Left ventricle myocardium superior (tissue), 1 donor: ENCODE measurements at places on chromosomes 12 and 14. TPM values are rescaled to one million over a fixed set of nuclear protein-coding genes. Genes with fewer than 3 reads are reported as not detected.

DNA sequence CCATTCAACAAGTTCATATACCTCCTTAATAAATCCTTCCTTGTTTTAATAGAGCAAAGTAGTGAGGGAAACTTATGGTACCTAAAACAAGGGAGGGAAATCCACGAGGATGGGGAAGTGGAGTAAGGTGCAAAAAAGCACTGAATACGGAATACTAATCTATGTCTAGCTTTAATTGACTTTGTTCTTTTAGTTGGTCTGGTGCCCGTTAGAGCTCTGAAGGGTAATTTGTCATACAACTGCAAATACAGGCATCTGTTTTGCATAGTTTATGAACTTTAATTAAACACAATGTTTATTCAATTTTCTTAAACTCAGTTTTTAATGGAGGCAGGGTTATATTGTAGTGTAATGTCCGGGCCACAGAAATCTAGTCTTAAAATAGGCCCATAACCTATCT is 67.0 kb downstream of the E2F7 start:
- no peak for DNase-seq

GRCh38 chr12:93043192-93043876 is 114.2 kb upstream of the EEA1 start:
- no peak for DNase-seq

DNA sequence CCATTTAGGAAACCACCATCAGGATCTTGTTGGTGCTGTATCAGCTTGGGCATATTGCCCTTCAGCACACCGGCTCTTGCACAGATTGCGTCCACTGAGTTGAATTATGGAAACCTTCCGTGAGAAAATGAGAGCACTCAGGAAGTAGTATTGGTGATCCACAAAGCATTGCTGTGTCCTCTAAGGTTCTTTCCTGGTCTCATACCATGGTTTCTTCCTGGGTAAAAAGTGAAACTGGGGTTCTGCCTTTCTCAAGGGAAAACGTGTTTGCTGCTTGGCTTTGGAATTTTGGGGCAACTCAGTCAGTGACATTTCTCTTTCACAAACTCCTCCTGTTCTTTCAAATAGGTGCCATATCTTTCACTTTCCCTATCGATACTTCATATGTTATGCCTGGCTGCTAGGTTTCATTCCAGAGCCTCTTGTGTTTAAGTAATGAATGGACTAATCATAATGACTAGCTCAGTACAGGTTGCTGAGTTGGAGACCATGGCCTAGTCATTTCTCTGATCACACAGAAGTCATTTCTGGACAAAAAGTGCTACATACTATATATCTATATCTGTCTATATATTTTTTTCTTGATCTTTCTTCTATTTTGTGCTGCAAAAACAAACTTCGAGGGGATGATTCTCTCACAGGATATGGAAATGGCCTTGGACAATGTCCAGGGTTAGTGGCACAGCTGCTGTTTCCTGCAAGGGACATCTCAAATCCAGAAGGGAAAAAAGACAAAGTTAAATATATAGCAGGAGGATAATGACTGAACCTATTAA is 423.4 kb downstream of the ZFP36L1 start:
- DNase-seq: no peak

DNA sequence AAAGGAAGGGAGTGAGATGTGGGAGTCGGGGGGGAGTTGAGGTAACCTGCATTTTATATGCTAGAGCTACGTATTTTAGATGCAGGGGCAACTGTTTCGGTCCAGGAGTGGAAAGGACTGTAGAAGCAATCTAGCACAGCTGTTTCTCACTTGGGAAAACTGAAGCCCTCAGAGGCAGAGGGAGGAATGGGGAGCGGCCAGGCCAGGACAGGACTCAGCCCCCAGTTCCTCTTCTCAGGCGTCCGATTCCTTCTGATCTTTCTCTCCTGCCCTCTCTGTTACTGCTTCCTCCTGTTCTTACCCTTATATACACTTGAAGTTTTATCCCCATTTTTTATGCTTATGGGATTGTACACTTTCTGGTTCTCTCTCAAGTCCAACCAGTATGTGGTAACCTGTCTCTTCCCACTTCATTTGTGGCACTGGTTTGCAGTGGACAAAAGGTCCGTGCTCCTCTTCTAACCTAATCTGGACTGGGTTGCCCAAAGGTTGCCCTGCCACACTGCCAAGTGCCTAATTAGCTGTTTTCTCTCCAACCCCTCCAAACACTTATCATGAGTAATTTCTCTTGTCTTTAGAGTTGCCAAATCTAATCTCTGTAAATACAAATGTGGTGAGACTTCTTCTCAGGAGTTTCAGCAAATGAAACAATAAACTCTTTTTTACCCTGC is 16.2 kb downstream of the LPCAT3 start:
- DNase-seq: no peak

DNA sequence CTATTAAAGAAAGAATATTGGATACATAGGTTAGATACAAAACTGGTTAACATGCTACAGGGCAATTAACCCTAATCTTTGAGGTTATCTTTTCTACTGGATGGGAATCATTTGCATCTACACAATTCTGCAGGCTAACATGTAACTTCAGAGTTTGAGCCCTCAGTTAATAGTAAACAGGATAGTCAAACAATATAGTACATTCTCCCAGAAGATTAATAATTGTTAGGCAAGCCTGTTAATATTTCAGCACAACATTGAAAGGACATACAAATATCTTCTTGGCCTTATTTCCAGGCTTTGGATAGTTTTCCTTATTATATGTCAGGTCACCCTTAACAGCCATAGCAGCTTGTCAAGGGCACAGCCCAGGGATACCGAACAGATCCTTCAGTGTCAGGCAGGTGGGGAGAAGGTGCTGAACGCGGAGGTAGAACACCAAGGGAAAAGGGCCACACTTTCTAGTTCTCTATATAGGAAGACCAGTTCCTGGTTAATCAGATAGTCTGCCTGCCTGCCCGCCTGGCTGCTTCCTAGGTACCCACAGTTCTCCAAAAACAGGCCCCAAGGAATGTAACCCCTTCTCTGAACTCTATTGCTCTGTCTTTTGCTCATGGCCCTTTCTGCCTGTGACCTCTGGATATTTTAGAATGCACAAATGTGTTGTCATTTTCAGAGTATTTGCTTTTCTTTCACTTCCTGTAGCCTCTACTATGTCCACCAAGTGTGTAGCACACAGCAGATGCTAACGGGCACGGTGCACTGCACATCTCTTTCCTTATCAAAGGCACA is 256.0 kb downstream of the PCNX1 start:
- DNase-seq: no peak

DNA sequence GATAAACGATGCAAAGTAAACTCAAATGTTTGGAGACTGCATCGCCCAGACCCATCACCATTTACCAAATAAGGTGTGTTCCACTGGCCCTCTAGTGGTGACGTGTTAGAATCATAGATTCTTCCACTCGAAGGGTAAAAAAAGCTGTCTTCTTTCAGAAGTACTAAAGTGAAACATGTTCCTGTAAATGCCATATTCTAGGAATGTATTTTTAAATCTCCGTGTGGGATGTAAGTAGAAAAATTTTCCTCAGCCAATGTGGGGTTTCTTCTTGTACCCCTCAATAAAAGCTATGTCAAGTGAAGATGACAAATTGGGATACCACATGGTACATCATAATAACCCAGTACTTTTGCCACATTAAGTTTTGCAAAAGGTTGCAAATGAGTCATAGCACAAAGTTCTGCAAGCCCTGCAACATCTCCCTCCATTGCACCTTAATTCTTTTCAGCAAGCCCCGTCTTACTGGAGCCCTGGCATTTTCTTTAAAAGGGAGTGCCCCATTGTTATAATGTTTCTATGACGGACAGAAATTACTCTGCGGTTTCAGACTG is 100.8 kb downstream of the CCER1 start:
- DNase-seq: no peak

DNA sequence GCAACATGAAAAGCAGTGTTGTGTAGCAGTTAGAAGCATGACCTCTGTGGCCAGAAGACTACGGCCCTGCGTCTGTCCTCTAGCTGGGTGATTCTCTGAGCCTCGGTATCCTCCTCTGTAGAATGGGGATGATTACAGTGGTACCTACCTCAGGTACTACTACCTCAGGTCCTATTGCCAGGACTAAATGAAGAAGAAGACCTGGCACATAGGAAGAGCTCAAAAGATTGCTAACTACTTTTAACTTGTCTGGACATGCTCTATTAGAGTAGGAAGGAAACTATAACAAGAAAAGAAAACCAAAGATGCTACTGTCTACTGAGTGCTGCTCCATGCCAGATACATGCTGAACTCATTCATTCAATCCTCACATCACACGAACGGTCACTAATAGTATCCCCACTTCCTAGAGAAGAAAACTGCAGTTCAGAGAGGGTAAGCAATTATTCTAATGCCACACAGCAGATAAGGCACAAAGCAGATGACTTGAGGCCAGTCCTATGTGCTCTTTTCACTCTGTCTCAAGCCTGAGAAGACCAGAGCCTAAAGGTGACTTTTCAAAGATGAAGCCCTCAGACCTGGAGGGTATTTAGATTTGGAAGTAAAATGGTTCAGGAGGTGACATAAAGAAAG is 108.1 kb upstream of the HIF1A start:
- DNase-seq: no peak

DNA sequence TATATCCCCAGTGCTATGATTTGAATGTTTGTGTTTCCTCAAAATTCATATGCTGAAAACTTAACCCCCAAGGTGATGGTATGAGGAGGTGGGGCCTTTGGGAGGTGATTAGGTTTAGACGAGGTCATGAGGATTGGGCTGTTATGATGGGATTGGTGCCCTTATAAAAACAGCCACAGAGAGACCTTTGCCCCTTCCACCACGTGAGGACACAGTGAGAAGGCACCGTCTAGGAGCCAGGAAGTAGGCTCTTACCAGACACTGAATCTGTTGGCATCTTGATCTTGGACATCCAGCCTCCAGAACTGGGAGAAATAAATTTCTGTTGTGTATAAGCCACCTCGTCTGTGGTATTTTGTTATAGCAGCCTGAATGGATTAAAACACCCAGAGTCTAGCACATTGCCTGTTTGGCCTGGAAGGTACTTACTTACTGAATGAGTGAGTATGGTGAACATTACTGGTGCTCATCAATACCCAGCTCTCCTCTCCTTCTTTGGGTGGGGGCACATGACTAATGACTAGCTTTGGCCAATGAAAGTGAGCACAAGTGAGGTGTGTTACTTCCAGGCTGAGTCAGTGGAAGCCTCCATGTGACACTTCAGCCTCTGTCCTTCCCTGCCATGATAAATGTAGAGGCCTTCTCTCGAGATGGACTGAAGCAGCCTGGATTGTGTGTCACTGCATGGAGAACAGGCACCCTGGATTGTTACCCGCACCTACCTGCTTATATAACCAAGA is 72.4 kb upstream of the CHST11 start:
- no peak for DNase-seq

DNA sequence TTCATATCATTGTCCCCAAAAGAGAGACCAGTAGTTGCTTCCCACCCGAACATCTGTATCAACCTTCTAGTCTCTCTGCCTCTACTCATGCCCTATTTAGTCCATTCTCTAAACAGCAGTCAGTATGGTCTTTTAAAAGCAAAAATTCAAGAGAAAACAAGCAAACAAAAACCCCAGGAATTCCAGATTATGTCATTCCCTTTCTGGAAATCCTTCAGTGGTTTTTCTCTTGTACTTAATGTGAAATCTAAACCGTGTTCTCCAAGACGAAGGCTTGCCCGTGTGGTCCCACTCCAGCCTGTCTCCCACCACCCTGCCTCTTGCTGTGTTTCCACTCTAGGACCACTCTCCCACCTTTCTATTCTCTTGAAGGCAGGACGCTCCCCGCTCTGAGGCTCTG is 90.8 kb downstream of the TMEM30B start:
- no peak for DNase-seq

DNA sequence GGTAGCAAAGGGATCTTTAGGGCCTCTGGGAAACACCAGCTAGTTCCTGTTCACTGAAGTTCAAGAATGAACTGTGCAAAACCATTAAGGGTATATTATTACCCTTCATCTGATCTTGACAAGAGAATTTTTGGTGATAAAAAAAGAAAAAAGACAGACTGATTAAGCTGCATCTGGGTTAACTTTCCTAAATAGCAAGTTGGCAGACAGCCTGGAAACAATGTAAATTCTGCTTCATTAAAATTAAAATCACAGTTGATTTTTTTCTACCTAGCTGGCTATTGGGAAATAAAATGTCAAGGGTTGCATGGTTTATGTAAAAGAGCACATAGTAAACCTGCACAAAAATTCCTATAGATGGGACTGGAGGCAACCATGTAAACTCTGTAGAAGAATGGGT is 126.6 kb upstream of the PRKD1 start:
- DNase-seq: no peak

GRCh38 chr12:1650260-1650977 is 21.4 kb downstream of the WNT5B start:
- DNase-seq: no peak

RTL1 gene
- not detected for total RNA-seq

TAS2R42 gene
- total RNA-seq: not detected

AMN1 gene
- 16.7 TPM for total RNA-seq

EMP1 gene
- total RNA-seq: 76.8 TPM

HCAR3 gene
- total RNA-seq: 0.12 TPM

TAS2R13 gene
- 0.30 TPM for total RNA-seq

AKAP3 gene
- total RNA-seq: 2.4 TPM

AICDA gene
- not detected for total RNA-seq

ESR2 gene
- total RNA-seq: 0.47 TPM

GPD1 gene
- 33.9 TPM for total RNA-seq

NKX2-8 gene
- total RNA-seq: not detected
